AG04450 (cell line): ENCODE measurements at places on chromosomes 3 and 15.

- DNase-seq = no peak
Observed at GRCh38 chr3:129082026-129082425, 21.4 kb downstream of the GP9 start.

DNA sequence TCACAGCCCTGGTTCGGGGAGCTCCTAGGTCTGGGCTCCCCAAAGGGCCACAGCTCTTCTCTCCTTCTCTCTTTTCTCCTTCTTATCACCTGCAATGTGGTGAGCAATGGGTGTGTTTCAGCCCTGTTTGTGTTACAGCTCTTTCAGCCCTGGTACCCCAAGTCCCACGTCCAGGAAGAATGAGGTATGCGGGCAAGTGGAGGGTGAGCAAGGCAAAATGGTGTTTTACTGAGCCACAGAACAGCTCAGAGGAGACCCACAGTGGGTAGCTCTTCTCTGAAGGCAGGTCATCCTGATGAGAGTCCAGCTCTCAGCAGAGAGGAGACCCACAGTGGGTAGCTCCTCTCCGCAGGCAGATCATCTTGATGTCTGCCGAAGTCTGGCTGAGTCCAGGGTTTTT, 86.8 kb downstream of the BFSP2 start:
- no peak for DNase-seq

- DNase-seq = no peak
Observed at GRCh38 chr3:127226457-127226856, 33.5 kb downstream of the PRR23E start.

DNA sequence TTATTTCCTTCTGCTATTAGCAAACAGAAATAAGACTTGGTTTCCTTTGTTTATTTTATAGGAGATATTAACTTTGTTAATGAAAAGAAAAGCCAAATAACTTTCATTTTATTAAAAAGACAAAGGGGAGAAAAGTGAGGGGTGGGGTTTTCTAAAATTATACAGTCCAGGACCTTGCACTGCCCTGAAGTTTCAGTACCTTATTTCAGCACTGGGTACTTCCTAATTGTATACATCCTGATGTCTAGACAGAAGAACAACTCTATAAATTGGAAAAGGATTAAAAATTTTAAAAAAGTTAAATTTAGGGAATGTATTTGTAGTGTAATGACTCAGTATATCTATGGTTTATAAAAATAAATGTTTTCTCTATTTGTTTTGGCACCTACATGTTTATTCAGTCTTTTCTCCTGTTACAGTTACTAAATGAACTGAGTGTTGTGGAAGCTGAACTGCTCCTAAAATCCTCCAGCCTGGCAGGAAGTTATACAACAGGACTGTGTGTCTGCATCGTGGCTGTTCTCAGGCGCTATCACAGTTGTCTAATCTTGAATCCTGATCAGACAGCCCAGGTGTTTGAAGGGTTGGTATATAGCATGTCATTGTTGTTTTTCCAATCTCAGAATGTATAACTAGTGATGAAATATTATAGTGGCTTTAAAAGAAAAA, 27.6 kb upstream of the P2RY13 start:
- DNase-seq = no peak

GRCh38 chr15:59137566-59137965, 32.6 kb downstream of the CCNB2 start:
- no peak for DNase-seq

GRCh38 chr3:171258316-171258715, 201.9 kb downstream of the TNIK start:
- no peak for DNase-seq

DNA sequence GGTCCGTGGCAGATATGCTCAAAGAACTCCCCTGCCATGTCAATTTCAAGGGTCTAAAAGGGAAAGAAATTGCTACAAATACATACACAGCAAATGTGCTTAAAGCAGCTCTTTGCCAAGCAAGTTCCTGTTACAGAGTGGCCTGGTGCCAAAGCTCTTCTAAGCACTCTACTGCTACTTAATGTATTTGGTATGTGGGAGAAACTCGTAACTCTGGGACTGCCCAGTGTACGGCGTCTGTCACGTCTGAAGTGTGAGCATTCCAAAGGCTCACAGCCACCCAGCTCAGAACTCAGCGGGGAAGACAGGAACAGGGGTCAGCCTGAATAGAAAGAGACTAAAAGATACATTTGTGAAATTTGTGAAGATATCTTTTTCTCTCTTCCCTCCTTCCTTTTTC, 54.6 kb downstream of the RBMS3 start:
- peak; percentile 94 for DNase-seq

DNA sequence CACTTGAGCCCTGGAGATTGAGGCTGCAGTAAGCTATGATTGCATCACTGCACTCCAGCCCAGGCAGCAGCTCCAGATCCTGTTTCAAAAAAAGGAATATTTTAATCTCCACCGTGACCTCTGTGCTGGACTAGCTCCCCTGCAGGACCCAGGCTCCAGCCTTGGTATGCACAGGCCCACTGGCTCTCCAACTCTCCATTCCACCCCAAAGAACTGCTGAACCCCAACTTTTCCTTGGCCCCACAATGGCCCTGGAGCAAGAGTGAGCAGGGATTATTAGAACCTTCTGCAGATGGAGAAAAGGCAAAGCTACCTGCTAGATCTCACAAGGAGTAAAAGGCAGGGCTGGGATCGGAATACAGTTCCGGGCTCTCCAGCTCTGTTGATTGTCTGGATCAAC, 32.8 kb upstream of the SFMBT1 start:
- DNase-seq = no peak

DNA sequence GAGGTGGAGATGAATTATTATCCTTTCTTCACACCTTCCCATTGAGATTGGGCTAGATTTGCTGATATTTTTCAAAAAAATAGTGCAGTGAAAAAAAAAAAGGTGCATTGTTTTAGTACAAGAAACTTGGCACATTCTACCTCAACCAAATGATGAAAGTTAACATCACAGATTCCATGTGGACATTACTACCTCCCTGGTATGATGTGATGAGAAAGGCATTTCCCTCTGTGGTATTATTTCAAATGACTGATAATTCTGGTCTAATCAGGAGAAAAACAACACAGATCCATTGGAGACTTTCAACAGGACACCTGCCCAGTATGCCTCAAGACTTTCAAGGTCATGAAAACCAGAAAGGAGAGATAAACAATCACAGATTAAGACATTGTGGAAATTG, 313.4 kb downstream of the BCHE start:
- peak; percentile 36 for DNase-seq

DNA sequence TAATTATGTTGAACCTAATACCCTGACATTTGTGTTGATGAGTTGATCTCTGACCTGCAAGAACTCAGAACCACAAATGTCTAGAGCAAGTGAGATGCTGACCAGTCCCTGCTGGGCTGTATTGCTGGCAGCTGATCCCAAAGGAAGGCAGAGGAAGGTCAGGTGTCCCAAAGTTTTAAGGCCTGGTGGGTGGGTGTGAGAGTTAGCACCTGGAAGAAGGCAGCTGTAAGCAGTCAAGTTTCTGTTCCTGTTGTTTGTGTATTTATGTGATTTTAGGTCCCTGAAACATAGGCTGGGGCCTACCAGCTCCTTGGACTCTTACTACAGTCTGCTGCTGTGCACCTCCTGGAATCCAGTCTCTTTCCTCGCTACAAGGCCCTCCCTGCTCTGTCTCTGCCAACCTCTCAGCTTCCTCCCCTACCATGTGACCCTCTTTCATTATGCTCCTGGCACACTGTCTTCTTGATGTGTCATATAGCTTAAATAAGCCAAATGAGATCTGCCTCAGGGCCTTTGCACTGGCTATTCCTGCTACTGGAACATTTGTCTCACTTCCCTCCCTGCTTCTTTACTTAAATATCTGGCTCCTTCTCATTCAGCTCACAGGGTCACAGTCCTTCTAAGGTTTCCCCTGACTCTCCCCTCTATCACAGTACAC, 31.0 kb upstream of the ATOSA start:
- no peak for DNase-seq

GRCh38 chr15:35312344-35312743, 227.2 kb upstream of the NANOGP8 start:
- DNase-seq = no peak

GRCh38 chr15:47412136-47412535, 305.2 kb upstream of the SEMA6D start:
- DNase-seq = no peak

GRCh38 chr3:21691036-21691435, 60.0 kb downstream of the ZNF385D start:
- no peak for DNase-seq

GRCh38 chr15:25784876-25785640, 78.1 kb downstream of the ATP10A start:
- peak; percentile 68 for DNase-seq

- DNase-seq = no peak
Observed at GRCh38 chr3:157530637-157531300, 27.6 kb upstream of the VEPH1 start.

DNA sequence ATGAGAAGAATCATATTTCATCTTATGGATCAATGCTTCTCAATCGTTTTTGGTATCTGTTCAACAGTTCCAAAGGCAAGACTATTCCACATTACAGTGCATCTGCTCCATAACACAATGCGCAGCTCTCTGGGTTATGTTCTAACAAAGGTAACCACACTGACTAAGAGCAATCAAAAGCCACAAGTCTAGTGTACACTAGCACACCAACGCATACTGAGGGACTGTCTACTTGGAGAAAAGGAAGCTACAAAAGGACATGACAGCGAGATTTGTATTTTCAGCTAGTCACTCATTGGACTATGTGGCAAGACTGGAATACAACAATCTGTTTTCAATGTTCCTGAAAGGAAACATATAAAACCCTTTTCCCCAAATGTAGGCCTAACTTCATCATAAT, 35.8 kb downstream of the SETD2 start:
- DNase-seq = no peak

DNA sequence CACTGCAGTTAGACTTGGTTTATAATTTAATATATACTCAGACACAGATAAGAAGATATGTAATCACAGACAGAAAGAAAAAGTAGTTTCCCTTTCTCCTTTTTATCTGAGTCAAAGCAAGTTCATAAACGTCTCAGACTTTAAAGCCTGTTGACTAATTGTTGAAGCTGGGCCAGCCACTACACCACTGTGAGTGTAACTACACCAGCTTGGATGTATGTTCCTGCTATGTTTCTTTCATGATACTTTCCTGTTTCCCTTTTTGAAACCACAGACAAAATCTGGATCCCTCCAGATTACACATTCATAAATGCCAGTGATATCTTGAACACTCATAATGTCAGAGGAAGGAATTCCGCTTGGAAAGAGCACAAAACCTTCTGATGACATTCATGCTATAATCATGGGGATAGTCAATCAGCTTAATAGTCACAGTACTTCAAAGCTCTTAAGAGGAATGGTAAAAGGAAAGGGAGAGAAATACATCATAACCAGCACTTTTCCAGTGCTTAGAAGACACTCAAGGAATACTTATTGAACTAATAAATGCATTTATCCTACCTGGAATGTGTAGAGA, 32.0 kb downstream of the KCNMB2 start:
- no peak for DNase-seq

- DNase-seq = no peak
Observed at GRCh38 chr15:49382394-49382793, 40.6 kb upstream of the FGF7 start.

GRCh38 chr15:38186507-38186906, 66.1 kb upstream of the SPRED1 start:
- no peak for DNase-seq

DNA sequence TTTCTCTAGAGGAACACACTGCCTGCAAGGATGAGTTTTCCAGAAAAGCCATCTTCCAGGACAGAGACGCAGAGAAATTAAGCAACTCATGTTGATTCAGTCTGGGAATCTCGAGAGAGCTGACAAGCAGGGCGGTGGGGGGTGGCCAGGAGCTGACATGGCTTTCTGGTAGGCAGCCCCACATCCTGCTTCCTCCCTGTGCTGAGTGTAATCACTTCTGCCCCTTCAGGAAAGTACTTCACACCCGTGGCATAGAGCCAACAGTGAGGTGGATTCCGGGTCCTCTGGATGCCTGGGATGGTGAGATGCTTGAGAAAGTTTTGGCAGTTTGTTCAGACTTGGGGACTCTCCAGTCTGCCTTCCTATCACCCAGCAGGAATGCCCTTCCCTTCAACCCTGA, 221.1 kb downstream of the SLCO3A1 start:
- no peak for DNase-seq

GRCh38 chr3:129187857-129188256, 4.2 kb upstream of the CNBP start:
- DNase-seq = no peak

DNA sequence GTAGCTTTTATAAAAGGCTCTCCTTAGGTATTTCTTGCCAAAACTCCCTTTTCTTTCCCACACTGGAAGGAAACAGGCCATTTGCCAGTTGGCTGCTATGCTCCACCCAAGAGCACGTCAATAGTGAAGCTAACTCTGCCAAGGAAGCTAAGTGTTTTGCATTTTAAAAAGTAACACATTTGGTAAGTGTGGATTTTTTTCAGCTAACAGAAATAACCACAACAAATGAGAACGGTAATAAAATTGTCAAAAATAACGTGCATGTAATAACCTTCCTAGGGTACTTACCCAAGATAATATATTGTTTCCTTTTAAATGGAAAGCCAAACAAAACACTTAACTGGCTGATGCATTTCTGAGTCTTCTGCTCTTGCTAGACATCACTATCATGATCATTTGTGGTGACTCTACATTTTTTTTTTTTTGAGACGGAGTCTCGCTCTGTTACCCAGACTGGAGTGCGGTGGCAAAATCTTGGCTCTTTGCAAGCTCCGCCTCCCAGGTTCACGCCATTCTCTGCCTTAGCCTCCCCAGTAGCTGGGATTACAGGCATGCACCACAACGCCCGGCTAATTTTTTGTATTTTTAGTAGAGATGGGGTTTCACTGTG, 4.6 kb downstream of the DPP8 start:
- DNase-seq = no peak

GRCh38 chr15:31024330-31024729, 32.9 kb upstream of the MTMR10 start:
- DNase-seq = peak; percentile 92

DNA sequence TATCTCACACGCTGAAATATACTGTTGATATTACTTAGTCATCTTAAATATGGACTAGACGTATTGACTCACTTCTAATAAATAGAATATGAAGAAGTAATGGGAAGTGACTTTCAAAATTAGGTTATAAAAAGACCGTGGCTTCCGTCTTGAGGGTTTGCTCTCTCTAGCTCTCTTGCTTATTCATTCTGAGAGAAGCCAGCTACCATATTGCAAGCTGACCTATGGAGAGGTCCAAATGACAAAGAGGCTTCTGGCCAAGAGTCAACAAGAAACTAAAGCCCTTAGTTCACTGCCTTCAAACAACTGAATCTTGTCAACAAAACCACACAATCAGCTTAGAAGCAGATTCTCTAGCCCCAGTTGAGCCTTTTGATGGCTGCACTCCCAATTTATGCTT, 46.1 kb downstream of the SLC9C1 start:
- no peak for DNase-seq
